ENCODE measurements at places on chromosomes 3 and 15. TPM values are rescaled to one million over a fixed set of nuclear protein-coding genes. Genes with fewer than 3 reads are reported as not detected.

DNA sequence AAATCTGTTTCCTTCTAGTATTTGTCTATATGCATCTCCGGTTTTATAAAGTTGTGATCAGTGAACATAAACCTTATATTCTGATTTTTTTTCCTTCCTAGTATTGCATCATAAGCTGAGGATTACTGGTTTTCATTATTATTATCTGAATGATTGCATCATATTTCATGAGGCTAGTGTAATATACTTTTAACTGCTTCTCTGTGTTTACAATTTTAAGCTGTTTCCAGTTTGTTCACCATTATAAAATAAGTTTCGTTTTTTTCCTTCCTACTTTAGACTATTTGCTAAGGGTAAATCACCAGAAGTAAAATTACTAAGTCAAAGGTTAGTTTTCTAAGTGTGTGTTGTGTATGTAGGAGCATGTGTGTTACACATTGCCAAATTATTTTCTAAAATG lies 20.2 kb downstream of the SEMA6D start:
- H3K36me3 ChIP-seq, result no peaks in the 10 kb centered on the region
- no peak overlapping the region for H3K27ac ChIP-seq
- DNase-seq, result no peak
- peaks cover 41% of the 10 kb centered on the region for H3K4me1 ChIP-seq
- no peaks in the 10 kb centered on the region for H3K27me3 ChIP-seq

DNA sequence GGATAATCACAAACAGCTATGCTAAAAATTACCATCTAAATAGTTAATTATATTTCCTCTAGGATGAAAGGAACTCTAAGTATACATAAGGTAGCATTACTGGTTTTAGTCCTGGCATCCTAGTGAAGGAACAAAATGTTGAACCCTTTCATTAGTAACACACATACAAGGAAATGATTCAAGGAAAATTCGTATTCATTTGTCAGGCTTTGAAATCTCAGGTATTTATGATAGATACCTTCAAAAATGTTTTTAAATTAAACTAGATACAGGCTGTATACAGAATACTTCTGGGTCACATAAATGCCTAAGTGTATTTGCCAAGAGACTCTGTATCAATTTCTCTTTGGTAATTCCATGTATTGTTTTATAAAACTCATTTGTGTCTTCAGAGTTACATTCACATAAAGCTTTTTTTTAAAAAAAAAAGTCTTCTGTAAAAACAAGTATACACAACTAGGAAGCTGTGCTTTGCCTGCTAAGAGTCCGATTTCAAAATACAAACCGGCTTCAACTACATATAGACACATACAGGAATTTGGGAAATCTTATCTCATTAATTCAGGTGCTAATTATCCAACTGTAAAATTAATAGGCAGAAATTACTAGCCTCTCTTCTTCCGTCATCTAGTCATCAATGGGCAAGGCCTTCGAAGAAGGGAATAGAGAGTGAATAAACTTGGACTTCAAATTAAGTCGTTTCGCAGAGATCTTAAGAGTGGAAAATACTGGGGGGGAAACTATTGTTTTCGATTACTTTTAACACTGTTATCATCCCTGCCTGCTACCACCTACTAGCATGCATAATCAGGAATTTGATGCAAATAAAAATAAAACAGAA lies 1.3 kb downstream of the SECISBP2L start:
- DNase-seq, result no peak
- peaks cover 54% of the 10 kb centered on the region for H3K4me1 ChIP-seq
- no peaks in the 10 kb centered on the region for H3K36me3 ChIP-seq
- H3K27ac ChIP-seq, result peak overlapping the region; percentile 91

The CNTN6 gene
- total RNA-seq, result 0.98 TPM

DNA sequence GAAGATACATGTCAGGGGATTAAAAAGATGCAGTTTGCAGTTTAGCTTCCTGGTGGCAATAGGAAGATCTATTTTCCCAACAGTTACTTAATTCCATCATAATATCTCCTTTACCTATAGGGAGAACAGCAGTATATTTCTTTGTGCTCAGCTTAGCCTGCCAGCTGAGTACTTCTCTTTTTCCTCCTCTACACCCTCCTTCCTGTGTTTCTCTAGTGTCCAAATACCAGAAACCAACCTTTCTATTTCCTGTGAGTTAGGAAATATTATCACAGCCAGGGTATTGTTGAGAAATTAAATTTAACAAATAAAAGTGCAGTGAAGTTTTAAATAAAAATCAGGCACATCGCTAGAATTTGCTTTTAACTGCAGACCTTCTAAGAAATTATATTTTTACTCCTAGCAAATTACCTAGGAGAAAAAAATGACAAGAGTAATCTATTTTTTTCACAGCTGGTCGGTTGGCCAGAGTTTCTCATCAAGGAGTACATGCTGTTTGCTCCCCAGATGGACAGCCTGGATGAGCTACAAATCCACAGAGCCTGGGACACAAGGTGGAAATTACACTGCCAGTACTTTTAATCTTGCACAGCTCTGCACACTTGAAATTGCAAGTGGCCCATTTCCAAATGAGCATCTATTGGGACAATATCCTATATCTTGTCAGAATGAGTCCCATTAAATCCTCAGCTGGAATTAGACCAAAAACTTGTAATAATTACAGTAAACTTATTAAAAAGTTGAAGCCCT lies 185.2 kb upstream of the CFAP20DC start:
- no peaks in the 10 kb centered on the region for H3K4me1 ChIP-seq
- no peaks in the 10 kb centered on the region for H3K27me3 ChIP-seq
- H3K36me3 ChIP-seq, result no peaks in the 10 kb centered on the region

The SCG5 gene
- total RNA-seq, result 6.1 TPM

DNA sequence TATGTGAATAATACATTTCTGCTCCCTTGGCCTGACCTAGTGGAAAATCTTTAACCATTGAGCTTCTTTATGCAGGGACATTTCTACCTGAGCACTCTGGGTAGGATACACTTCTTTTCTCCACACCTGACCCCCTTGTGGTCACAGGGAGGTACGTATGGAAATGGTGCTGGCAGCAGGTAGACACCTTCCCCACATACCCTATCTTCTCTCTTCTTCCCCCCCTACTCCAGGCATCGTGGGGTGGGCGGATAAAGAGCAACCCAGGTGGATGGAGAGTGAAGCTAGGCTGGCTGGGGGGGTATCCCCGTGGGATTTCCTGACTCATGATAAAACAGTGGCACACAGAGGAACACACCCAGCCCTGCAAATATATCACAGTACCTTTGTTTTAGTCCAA lies 312.1 kb downstream of the ARRDC4 start:
- H3K4me1 ChIP-seq, result no peaks in the 10 kb centered on the region
- H3K27me3 ChIP-seq, result no peaks in the 10 kb centered on the region

DNA sequence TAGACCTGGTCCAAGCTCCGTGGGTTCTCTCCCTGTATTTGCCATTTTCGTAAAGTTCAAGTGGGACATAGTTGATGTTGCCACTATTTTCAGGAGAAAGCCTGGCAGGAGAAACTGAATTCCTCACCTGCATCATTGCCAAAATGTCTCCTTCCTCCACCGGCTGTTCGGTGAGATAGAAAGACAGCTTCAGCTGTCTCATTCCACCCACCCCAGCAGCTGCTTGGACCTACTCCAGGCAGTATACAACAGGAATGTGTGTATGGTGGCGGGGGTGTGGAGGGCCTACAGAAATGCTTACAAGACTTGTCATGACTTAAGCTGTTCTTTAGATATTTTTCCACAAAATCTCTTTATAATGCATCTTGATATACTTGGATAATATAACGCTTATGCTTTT lies 132.7 kb upstream of the RAP2B start:
- H3K36me3 ChIP-seq, result no peaks in the 10 kb centered on the region
- no peak overlapping the region for H3K27ac ChIP-seq
- no peak for DNase-seq
- no peak overlapping the region for H3K4me3 ChIP-seq
- H3K27me3 ChIP-seq, result no peaks in the 10 kb centered on the region

GRCh38 chr15:79680720-79681119 lies 216.1 kb downstream of the MTHFS start:
- no peaks in the 10 kb centered on the region for H3K36me3 ChIP-seq
- no peak overlapping the region for H3K4me3 ChIP-seq
- no peaks in the 10 kb centered on the region for H3K4me1 ChIP-seq
